ENCODE measurements at places on chromosomes 6 and 20.

- no peak for DNase-seq
Observed at GRCh38 chr20:23135449-23136420, 49.6 kb upstream of the CD93 start.

DNA sequence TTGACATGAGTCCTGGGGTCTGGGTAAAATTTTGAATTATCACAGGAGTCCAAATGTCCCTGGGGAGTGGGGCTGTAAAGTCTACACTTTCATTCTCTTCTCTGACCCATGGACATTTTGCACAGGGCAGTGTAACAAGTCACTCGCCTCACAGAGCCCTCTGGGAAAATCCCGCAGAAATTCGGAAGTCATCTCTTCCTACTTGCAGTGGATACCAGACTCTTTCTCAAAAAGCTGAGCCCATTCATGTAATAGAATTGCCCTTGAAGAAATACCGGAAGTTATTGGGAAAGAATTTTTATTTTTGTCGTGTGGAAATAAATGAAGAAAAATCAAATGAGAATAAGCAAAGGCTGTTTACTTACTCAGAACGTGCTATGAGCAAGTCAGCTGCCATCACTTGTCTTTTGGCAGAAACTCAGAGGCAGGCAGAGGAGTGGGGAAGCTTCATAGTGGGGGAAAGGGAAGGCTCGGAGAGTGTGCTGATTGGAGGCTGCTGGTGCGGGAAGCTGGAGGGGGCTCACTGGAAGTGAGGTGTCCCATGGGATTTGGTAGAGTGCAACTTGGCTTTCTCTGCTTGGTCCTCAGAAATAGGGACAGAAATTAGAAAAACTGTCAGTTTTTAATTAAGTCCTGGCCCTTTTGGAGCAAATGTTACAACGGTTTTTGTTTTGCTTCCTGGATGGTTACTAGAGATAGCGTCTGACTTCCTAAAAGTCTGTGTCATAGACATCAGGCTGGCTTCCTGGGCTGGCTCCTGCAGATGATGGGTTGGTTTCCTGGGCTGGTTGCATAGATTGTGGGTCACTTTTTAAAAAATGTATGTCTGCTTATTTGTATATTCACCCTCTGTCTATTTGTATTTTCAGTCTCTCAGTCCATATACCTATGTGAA is 79.8 kb upstream of the EEF1E1 start:
- no peak for DNase-seq

DNA sequence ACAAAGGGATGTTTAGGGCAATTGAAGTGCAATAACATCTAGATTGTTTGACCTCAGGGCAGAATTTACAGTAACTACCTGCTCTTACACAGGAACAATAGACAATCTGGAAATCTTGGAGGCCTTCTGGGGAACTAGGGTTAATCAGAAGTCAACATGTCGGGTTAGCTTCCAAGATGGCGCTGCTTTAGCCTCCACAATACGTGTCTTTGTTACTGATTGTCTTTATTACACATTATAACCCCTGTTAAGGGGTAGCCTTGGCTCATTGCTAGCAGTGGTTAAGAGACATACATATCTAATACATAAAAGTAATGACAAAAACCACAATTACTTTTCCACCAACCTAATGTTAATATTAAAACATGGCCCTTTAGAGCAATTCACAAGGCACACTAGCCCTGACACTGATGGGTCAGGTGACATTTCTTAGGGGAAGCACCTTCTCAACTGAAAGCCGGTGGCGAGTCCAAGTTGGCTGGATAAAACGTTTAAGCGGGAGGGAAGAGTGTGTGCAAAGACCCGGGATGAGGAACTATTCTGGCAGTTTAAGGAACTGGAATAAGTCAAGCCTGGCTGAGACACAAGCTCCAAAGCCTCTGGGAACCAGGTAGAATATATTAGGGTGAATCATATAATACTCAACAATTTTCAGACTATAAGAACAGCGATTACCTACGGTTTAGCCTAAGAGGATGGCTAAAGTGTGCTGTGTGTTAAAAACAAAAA is 236.9 kb downstream of the BCAS1 start:
- DNase-seq = no peak

DNA sequence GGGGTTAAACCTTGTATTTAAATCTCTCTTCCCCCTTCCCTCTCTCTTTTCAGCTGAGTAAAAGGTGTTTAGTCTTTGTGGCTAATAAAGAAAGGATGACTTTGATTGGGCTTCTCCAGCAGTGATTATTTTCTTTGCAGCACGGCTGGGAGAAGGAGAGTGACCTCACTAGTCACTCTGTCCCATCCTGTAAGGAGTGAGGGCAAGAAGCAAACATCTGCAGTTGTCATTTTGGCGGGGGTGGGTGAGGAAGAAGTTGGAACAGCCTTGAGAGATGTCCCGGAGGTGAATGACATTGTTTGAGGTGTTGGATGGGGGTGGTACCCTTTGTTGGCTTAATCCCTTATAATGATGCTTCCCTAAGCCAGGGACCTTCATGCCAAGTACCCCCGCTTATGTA is 223.6 kb downstream of the EYA2 start:
- DNase-seq = no peak

Measured in frontal cortex (tissue), 4 donors.